ENCODE measurements at places on chromosomes 7 and 10.

GRCh38 chr7:64867863-64868440, 35.1 kb upstream of the ZNF273 start:
- no peak overlapping the region for H3K4me3 ChIP-seq
- no peaks in the 10 kb centered on the region for H3K36me3 ChIP-seq
- no peaks in the 10 kb centered on the region for H3K4me1 ChIP-seq
- DNase-seq: no peak
- no peak overlapping the region for H3K27ac ChIP-seq

GRCh38 chr7:148807436-148807835, 76.7 kb downstream of the EZH2 start:
- H3K27me3 ChIP-seq: peaks cover 4% of the 10 kb centered on the region
- DNase-seq: no peak
- no peak overlapping the region for H3K27ac ChIP-seq
- H3K36me3 ChIP-seq: peaks cover 16% of the 10 kb centered on the region
- no peaks in the 10 kb centered on the region for H3K4me1 ChIP-seq

DNA sequence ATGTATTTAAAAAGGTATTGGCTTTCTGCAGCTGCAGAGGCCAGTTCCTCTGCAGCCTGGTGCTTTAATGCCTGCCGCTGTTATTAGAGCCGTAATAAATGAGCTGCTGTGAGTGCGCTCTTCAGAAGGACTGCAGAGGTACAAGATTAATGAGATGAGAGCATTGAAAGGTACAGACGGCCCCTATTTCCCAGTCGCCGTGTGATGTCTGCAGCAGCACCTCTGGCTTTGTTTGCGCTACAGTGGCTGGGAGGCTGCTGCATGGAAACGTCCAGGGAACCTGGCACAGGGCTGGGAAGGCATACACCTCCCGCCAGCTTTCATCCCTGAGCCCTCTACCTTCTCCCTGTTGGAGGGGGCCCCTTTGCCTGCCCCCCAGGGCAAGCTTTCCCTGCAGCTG, 383.8 kb upstream of the ZMIZ1 start:
- no peak for DNase-seq
- H3K27me3 ChIP-seq: peaks cover 29% of the 10 kb centered on the region
- peaks cover 7% of the 10 kb centered on the region for H3K4me1 ChIP-seq
- no peak overlapping the region for H3K27ac ChIP-seq

DNA sequence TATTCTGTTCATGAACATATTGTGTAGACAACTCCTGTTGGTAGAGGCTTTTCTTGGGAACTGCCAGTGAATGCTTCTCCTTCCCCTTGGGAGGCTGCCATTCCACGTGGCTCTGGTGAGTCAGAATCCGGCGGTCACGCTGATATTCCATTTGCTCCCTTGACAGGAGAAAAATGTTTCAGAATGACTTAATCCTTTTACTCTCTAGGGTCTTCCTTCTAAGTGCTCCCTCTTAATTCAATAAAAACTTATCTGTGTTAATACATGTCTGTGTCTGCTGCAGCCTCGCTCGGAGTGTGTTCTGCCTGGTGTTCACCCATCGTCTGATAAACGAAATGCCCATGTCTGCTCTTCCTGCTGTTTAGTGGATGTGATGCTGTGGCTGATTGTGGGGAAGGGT, 278.6 kb downstream of the ARHGAP12 start:
- H3K4me3 ChIP-seq: peak overlapping the region; percentile 74
- H3K36me3 ChIP-seq: no peaks in the 10 kb centered on the region
- no peaks in the 10 kb centered on the region for H3K27me3 ChIP-seq
- H3K27ac ChIP-seq: peak overlapping the region; percentile 82
- H3K4me1 ChIP-seq: peaks cover 50% of the 10 kb centered on the region
- peak; percentile 83 for DNase-seq

GRCh38 chr10:107443326-107443725, 278.8 kb upstream of the SORCS1 start:
- no peaks in the 10 kb centered on the region for H3K36me3 ChIP-seq
- no peak overlapping the region for H3K4me3 ChIP-seq
- H3K27ac ChIP-seq: no peak overlapping the region
- no peaks in the 10 kb centered on the region for H3K27me3 ChIP-seq

DNA sequence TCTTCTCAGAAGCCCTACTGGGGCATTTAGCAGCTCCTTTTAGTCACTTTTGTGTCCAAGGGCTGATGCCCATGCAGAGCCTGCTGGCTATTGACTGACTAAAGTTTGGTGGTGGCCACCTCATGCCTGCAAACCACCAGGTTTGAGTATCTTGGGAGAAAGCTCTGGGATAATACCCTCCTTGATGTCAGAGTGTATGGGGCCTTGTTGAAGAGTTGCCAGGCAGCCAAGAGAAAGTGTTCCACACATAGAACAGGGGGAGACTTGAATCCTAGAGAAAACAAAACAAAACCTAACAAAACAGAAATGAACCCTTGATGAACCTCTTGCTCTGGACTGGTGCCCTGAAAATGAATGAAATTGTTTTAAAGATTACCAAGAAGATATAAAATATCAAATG, 1024.6 kb downstream of the SORCS1 start:
- no peaks in the 10 kb centered on the region for H3K4me1 ChIP-seq
- no peaks in the 10 kb centered on the region for H3K36me3 ChIP-seq
- no peaks in the 10 kb centered on the region for H3K27me3 ChIP-seq
- no peak overlapping the region for H3K4me3 ChIP-seq
- H3K27ac ChIP-seq: no peak overlapping the region

DNA sequence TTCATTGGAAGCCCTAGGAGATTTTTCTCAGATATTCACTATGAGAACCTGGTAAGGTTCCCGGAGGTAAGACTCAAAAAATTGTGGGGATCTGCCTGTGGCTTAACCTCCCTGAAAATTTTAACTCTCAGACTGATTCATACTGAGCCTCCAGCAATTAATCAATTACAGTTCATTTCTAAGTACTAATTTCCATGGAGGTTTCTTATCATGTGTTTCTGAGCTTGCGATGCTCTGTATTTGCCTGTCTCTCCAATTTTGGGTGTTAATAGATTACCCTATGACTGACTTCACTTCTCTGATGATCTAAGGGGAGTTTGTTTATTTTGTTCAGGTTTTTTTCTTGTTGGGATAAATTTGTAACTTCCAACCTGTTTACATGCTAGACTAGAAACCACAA, 215.4 kb upstream of the TMEM196 start:
- H3K27me3 ChIP-seq: no peaks in the 10 kb centered on the region
- no peaks in the 10 kb centered on the region for H3K36me3 ChIP-seq
- H3K4me3 ChIP-seq: no peak overlapping the region
- DNase-seq: no peak
- no peak overlapping the region for H3K27ac ChIP-seq

DNA sequence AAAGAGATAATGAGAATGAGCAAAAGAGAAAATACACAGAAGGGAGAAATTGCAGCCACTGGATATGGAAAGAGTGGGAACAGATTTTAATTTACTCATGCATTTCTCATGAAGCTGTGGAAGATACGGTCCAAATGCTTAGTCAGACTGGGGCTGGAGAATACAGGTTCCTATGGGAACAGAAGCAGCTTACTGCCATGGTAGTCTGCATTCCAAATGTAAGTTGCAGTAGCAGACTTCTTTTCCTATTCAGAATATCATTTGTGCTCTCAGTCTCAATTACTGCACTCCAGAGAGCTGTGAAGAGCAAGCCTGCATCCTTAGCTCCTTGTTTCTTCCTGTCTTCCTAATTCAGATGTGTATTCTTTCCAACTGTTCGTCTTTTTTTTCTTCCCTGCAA, 190.8 kb upstream of the TMEM196 start:
- no peaks in the 10 kb centered on the region for H3K36me3 ChIP-seq
- no peaks in the 10 kb centered on the region for H3K27me3 ChIP-seq
- H3K4me3 ChIP-seq: no peak overlapping the region
- DNase-seq: no peak
- H3K4me1 ChIP-seq: no peaks in the 10 kb centered on the region

Measured in HFFc6 (cell line).